ENCODE measurements at places on chromosomes 1 and 21. TPM values are rescaled to one million over a fixed set of nuclear protein-coding genes. Genes with fewer than 3 reads are reported as not detected.

The DR1 gene
- total RNA-seq: 64.5 TPM

The HCN3 gene
- 1.8 TPM for total RNA-seq

The GPR37L1 gene
- total RNA-seq: not detected

The CRNN gene
- not detected for total RNA-seq

The FGR gene
- not detected for total RNA-seq

The NBPF6 gene
- not detected for total RNA-seq

- no peak for DNase-seq
These were observed 17.7 kb upstream of the C1orf87 start for GRCh38 chr1:60091195-60091715.

GRCh38 chr1:62209931-62210595, 15.4 kb downstream of the L1TD1 start:
- peak; percentile 92 for DNase-seq

- no peak for DNase-seq
These were observed 2.3 kb upstream of the NENF start for GRCh38 chr1:212430416-212430815.

GRCh38 chr21:25115021-25115420, 492.3 kb downstream of the MRPL39 start:
- DNase-seq: no peak

DNA sequence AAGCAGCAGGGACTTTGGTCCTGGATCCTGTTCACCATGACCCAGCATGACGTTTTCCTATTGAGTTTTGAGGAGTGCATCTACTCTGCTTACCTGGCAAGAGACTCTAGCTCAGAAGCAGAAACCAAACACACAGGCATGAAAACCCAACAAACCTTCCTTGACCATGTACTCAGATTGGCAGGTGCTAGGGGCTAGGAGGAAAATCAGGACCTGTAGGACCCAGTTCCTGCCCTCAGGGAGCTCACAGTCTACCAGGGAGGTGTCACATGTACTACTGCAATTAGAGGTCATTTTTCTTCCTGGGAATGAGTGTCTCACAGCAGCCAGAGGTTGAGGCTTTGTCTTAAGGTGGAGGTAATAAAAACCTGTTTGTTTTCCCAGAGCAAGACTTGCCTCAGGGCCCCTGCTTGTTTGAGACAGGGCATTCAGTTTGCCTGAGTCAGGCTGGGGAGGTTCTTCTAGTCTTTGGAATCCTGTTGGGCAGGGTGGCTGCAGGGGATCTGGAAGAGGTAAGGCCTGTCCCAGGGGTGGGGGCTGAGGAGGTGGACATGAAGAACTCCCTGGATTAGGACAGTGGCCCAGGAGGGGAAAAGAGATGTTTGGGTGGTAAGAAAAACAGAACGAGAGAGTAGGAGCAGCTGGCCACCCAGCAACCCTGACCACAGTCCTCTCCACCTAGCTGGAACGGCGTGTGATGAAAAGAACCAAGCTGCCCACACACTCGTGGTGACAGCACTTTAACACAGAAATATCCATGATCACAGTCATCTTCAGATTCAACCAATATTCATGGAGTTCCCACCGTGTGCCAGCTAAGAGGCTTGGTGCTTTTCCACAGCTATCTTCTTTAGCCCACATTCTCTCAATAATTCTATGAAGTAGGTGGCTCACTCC, 30.8 kb downstream of the IER5 start:
- DNase-seq: peak; percentile 53

DNA sequence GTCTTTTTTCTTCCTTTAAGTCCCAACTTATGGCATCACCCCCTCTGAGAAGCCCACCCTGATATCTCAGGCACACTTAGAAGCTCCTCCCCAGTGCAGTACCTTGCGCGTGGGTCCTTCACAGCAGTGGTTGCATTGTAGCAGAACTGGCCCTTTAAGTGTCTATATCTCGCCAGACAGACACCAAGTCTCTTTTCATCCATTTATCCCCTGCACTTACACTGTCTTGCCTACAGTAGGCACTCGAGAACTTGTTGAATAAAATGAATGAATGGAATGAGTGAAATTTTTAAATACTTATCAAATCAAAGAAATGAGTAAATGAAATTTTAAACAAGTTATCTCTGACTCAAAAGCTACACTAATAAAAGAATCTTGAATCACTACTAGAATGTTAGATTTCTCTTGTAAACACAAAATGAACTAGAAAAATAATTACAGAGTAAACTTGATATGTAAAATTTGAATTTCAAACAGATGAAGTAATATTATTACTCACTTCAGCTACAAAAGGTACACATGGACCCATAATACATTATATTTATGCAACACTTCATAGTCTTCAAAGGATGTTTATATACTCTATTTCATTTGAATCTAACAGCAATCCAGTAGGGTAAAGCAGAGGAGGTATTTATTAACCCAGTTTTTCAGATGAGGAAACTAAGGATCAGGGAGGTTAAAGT, 54.7 kb upstream of the MAN1A2 start:
- DNase-seq: peak; percentile 57

DNA sequence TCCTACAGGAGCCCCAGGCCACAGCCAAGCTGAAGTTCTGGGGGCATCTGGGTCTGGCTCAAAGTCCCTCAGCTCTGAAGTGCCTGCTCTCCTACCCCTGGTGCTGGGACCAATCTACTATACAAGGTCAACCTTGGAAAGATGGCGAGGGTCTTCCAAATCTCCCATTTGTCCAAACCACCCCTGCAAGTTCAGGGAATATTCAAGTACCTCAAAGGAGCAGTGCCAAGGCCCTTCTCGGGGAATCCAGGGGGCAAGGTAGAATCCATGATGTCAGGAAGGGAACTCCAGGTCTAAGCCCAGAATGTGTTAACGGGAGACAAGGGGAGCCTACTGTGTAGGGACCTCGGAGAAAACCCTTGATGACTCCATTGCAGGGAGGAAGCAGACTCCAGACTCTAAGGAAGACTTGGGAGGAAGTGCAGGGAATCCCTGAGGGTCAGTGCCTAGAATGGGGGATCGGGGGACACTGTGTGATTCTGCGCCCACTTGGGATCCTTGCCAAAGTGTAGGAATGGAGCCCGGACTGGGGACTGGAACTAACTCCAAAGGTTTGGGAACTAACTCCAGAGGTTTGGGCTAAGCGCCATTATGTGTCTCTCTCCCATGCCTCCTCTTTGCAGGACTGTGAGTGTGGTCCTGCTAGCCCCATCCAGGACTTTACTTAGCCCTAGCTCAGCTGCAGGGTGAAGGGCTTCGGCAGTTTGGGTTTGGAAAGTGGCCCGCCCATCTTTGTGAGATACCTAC, 8.7 kb downstream of the TAL1 start:
- DNase-seq: no peak

GRCh38 chr1:239997515-239998311, 94.0 kb upstream of the FMN2 start:
- DNase-seq: no peak

DNA sequence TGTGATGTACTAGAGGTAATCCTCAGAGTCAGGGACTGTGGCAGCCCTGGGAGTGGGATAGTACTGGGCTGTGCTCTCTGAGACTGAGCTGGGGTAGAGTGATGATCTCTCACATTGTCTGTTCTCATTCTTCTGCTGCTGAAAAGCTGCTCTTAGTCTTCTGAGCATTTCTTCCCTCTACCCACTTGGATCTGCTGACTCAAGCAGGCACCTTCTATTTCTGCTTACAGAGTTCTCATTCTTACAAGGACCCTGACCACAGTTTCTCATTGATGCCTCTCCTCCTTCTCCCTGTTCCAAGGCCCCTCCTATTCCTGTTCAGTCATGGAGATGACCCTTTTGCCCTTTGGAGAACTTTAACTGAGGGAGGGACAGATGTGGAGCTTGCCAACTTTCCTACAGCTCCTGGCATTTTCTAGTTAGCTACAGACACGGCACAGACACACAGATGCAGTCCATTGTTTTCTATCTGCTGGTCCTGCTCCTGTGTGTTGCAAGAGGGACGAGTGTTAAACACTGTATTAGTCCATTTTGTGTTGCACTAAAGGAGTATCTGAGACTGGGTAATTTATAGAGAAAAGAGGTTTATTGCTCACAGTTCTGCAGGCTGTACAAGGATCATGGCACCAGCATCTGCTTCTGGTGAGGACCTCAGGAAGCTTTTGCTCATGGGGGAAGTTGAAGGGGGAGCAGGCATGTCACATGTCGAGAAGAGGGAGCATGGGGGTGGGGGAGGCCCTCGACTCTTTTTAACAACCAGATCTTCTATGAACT, 12.3 kb downstream of the MAPKAPK2 start:
- DNase-seq: no peak

GRCh38 chr1:210464519-210465039, 135.9 kb downstream of the HHAT start:
- DNase-seq: no peak

- DNase-seq: no peak
These were observed 5.8 kb upstream of the AHDC1 start for GRCh38 chr1:27609618-27610240.

DNA sequence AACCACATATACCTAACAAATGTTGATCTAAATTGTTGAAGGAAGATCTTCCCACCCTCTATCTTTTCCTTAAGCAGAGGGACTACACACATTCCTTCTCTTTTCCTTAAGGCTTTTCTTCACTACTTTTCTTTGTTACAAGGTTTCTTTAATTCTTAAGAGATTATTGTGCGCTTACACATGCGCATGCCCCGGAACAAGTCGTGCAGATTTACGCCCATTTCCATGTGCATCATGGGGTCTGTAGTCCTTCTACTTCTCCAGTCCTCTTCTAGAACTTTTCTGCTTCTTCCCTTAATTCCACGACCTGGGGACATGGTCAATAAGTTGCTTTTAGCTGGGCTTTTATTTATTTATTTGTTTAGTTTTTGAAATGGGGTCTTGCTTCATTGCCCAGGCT, 1.7 kb upstream of the CHRNB2 start:
- no peak for DNase-seq

- no peak for DNase-seq
These were observed 5.1 kb upstream of the OLFML2B start for GRCh38 chr1:162028726-162029125.

DNA sequence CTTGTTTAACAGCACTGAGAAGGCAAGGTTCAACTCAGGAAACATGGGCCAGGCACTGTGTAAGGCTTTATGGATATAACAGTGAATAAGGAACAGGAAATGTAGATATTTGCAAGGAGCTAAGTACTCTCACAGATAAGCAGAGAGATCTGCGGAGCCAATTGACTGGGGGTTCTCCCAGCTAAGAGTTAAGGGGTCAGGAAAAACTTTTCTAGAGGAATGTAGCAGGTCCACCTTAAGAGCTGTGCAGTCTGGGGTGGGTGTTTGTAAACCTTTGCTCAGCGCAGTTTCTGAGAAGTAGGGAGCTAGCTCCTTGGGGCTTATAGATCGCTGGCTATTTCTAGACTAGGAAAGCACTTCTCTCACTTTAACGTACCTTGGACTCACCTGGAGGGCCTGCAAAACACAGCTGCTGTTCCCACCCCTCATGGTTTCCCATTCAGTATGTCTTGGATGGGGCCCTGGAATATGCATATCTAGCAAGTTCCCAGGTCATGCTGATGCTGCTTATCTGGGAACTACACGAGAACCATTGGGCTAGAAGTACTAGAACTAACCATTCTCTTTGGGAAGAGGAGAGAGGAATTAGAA, 51.7 kb downstream of the TLCD4 start:
- DNase-seq: no peak

- DNase-seq: no peak
These were observed 23.2 kb downstream of the TRIT1 start for GRCh38 chr1:39859859-39860812.

- DNase-seq: no peak
These were observed 1.2 kb upstream of the INAVA start for GRCh38 chr1:200893411-200893901.

GRCh38 chr1:201834621-201835020, 5.7 kb downstream of the IPO9 start:
- DNase-seq: no peak

DNA sequence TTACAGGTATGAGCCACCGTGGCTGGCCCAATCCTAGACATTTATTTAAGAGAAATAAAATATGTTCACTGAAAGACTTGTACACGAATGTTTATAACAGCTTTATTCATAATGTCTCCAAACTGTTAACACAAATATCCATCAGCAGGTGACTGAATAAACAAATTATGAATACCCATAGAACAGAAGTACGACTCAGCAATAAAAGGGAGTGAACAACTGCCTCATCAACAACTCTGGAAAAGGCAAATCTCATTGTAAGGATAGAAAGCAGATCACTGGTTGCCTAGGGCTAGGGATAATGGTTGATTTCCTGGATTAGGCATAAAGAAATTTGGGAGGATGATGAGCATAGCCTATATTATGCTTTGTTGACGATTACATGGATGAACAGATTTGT, 41.7 kb downstream of the GABPA start:
- DNase-seq: no peak

All from LHCN-M2 (cell line).